ENCODE measurements at places on chromosomes 1 and 21. TPM values are rescaled to one million over a fixed set of nuclear protein-coding genes. Genes with fewer than 3 reads are reported as not detected.

DNA sequence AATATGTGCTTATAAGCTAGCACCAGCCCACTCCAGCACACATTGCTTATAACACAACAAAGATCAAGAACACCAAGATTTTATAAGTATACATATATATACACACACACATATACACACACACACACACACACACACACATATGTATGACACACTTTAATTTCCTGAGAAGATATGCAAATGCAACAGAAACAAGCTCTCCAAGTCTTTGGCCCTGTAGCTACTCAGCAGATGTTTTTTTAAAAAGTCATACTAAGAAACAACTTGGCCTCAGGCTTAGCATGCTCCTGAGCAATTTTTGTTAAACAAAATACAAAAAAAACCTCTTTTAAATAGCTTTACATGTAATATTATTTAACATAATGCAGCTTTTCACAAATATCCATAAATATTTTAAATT is 11.1 kb downstream of the TNFSF18 start:
- DNase-seq: no peak

The SYNJ1 gene
- total RNA-seq: 13.5 TPM

DNA sequence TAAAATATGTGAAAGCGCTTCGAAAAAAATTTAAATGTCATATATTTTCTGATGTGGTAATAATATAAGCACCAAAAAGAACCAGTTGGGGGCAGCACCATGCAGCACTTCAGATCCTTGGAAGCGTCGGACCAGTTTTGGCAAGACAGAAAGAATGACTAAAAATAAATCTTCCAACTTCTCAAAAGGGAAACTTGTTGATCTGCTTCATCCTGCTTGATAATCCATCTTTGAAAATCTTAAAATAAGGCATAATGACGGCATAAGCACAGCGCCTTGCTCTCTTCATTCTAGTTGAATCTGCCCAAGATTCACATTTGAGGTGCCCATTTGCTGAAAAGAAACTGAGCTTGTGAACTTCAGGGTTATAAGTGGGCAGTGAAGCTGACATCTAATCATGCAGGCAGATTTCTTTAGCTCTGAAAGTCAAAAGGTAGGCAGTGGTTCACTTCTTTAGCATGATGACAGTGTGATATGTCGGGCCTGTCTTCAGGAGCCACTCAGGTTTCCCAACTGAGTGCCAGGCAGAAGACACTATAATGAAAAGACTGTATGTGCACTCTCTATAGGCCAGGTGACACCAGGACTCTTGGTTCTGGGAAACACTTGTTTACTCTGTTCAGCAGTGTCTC is 19.8 kb upstream of the MUTYH start:
- DNase-seq: no peak

DNA sequence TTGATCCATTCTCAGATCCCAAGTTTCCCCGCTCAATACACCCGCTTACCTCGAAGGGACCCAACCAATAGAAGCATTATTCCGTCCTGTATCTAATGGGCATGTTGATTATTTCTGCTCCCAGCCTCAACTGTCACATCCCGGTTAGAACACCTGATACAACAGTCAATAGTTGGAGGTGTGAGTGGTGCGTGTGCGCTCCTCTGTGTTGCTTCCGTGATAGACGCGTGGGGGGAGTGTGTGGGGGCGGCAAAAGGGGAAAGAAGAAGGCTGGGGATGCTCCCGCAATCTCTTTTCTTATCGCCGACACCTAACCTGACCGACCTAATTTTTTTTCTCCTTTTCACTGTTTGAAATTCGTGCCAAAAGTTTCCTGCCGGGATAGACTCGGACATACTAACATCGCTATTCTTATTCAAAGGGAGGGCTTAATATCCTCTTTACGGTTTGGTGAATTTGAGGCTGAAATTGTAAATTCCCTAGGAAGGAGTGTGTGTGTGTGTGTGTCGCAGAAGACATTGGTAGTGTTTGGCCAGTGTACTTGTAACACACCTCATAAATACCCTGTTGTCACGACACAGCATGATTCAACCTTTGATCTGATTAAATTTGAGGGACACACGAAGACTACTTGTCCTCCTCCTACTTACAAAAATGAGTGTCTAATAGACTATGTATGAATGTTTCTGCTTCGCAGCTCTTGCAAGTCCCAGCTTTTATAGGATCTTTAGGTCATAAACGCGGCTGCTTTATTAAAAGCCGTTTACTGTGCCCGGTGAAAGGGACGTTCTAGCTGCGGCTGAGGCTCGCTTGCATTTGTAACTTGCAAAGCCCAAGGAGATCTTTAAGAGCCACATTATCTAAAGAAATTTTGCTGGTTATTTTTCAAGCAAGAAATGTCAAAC is 1.5 kb upstream of the PROX1 start:
- no peak for DNase-seq

DNA sequence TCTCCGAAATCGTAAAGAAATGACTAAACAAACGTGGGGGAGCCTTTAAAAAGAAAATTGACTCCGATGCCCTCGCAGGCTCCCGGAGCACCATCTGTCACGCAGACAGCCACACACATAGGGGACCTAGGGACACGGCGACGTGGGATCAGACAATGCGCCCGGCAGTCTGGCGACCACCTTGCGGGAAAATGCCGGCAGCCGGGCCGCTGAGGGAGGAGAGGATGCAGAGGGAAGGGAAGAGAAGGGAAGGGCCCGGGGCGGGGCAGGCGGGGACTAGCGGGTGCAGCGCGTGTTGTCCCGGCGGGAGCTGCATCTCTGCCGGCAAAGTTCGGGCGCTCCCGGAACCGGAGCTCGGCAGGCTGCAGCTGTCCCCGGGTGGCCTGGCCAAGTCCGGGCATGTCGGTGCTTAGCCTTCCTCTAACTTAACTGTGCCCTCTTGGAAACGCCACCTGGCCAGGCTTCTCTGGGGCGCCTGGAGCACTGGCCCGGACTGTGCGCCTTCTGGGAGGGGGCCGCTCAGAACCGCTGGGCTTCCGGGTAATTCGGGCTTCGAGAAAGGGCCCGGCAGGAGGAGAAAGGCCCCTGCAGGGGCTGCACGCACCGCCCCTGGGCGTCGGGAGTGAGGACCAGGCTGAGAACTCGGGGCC is 1.8 kb downstream of the NHLH2 start:
- no peak for DNase-seq

DNA sequence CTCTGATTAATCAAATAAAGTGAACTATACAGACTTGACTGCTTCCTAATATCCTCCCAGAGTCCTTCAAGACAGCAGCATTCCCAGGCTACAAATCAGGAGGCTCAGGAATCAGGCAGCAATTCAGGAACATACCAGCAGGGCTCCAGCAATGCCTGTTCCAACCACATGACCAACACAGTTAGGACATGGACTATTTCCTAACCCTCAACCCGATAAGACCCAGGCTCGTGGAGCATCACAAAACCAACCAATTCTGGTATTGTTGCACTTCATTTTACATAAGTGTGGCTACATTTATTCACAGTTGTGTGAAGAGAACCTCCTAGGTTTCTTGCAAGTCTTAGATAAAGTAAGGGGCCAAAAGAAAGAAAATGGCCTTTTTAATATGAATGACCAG is 546.2 kb upstream of the ADGRL2 start:
- no peak for DNase-seq

The UBL4B gene
- not detected for total RNA-seq

- no peak for DNase-seq
Observed at GRCh38 chr1:47919113-47919833, 77.9 kb downstream of the TRABD2B start.

The RBM11 gene
- 3.1 TPM for total RNA-seq

The LCE3E gene
- not detected for total RNA-seq

The MROH7 gene
- 46.6 TPM for total RNA-seq

GRCh38 chr21:31198575-31198974 is 145.5 kb downstream of the TIAM1 start:
- DNase-seq: no peak

The CDC42SE1 gene
- total RNA-seq: 61.1 TPM

- DNase-seq: no peak
Observed at GRCh38 chr1:240802271-240802670, 190.3 kb upstream of the GREM2 start.

DNA sequence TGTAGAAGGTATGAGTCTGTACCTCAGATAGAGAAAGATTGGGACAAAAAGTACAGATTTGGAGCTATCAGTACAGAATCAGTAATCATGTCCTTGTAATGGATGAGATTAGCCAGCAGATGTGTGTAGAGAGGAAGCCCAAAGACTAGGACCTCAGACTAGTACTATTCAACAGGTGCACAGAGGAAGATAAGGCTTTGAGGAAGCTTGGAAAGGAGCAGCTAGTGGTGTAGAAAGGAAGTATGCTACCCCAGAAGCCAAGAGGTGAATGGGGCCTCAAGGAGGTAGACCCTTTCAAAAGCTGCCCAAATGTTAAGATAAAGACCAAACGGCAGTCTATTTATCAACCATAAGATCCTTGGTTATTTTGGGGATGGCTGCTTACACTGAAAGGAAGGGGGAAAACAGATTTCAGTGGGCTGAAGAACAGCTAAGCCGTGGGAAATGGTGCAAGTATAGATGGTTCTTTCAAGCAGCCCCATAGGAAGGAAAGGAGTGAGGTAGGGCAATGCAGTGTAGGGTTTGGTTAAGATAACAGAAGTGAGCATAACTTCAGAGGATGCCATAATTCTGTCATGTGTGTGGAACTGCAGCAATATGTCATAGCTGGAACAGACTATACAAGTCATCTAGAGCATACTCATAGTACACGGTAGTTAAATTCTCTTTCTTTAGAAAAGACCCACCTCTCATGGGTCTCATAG is 221.7 kb downstream of the HHIPL2 start:
- DNase-seq: no peak

Data from Peyer's patch (tissue), 4 donors.